ENCODE measurements at places on chromosomes 4 and X.

GRCh38 chrX:9383655-9384054, 81.2 kb upstream of the TBL1X start:
- no peak for DNase-seq

DNA sequence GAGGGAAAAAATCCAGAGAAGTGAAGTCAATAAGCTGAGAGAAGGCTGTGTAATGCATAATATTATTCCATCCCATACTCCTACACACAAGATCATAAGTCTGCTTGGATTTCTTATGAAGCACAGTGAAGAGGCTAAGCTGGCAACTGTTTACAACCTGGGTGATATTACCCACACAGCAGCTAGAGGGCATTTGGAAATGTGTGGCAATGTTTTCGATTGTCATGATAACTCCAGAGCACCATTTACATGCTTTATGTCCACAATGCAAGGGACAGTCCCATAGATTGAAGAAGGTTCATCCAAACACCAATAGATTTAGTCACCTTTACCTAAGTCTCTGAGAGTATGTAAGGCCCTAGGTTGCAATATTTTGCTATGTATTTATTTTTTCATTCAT, 412.2 kb downstream of the PPP3CA start:
- no peak for DNase-seq

DNA sequence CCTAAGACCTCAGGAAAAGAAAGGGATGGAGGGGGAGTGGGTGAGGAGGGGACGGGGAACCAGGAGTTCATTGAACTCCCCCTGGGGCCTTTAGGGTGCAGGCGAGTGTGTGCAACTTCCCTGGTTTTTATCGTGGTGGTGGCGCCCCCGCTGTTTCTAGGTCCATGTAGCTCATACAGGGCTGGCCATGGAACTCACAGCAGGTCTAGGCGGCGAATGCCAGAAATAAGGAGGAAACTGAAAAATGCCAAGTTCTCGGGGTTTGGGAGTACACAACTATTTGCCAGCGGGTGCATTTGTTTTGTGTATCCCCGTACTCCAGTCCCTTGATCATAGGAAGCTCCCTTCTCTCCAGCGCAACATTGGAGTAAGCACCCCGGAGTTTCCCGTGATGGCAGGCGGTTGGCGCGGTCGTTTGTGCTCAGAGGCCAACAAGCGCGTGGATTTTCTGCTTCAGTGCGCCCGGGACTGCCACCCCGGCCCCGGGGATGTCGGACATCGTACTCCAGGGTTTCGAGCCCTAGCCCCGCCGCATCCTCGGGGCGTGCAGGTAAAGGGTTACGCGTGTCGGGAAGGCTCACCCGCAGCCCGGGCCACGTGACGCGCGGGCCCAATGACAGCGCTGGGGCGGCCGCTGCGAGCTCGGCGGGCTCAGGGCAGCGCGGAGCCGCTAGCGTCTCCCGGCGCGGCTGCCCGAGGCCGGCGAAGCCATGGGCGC, 208.9 kb downstream of the NWD2 start:
- no peak for DNase-seq

DNA sequence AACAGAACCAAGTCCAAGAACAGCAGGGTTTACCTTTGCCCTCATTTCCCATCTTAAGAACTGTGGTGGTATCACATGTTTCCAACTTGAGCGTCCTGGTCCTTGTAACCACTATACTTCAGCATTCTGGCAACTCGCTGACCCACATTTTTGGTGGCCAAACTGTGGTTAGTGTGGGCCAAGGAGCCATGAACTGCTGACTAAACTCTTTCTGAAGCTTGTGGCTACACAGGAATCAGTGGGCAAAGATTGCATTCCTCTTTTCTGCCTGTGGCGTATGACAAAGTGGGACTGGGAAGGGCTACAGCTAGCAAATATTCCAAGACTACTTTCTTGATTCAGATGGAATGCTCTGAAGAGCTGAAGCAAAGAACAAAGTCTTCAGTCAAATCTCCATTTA, 106.3 kb upstream of the MID1 start:
- DNase-seq = no peak
